ENCODE measurements at places on chromosomes 13 and 19.

DNA sequence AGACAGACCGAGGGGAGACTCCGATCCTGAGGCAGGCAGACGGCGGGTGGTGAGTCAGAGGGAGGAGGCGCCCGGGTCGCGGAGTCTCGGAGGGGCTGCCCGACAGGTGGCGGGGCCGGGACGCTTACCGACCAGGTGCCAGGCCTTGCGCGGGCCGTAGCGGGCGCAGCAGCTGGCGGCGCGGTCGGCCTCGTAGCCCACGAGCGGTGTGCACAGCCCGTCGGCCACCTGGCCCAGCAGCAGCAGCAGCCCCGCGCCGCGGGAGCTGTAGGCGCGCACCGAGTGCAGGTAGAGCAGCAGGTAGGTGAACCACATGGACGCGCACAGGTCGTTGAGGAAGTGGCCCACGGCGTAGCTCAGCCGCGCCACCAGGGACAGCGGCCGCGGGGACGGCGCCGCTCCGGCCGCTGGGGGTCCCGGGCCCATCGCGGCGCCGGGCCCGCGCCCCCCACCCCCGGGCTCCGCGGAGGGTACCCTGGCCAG is 367 bp downstream of the MFSD12 start:
- peak; percentile 58 for DNase-seq

DNA sequence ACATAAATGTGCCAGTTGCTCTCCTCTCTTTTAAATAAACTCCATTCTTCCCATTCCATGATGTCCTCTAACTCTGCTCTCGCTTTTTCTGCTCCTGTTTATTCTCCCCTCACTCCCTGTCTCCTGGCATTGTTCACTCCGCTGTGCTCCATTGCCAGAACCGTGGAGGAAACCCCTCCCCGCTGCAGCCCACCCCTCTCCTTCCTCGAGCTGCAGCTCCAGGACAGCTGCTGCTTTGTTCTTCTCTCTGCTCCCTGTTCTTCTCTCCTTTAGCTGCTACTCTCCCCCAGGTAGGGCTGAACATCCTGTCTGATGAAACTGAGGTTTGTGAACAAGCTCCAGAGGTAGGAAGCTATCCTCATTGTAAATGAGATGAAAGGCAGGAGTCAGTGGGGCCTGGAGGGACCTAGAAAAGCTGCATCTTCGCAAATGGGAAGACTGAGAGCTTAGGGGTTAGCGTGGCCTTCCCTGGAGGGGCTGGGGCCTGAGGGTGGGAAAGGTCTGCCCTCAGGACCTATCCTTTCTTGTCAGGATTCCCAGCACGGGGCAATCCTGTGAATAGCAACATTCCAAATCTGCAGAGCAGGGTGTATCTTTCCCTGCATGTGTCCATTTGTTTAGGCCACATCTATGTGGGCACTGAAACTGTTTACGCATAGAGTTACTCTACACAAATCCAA is 243.7 kb downstream of the DNAJC15 start:
- no peak for DNase-seq

DNA sequence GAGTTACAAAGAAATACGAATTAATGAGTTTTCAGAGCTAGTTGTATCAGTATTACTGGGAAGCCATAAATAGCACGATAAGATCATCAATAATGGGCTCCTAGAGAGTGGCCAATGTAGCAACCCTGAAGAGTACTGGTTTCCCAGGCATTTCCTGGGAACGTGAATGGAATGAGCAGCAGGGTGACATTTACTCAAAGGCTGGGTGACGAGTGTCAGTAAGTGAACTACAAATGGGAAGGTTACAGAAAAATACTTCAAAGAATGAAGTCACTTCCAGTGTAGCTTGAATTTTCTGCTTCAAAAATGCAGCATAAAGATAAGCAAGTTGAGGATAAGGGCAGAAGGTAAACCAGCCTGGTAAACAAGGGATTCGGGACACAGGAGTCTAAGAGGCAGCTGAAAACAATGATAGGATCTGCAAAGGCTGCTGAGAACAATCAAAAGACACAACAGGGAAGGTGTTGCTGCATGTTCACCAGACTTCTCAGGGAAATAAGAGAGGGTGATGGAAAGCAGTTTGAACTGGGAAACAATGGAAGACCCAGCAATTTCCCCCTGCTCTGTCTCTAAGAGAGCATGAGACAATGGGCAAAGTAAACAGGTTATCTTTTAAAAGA is 48.6 kb upstream of the POSTN start:
- no peak for DNase-seq

DNA sequence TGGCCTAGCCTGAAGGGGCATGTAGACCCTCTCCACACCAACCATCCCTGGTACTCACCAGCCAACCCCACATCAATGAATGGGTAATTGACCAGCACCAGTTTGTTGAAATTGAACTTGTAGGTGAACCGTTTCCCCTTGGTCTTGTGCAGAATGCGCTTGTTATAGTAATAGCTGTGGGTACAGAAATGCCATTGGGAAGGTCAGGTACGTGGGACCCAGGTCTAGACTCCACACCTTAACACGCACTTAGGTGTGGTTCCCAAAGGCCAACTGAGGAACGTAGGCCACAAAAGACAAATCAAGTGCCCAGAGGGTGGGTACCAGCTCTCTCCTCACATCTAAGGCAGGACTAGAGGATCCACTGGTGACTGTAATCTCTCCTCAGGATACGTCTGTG is 5.2 kb downstream of the ERF start:
- DNase-seq: no peak

- peak; percentile 11 for DNase-seq
These were observed 30.5 kb downstream of the ZNF701 start for GRCh38 chr19:52600639-52601024.

DNA sequence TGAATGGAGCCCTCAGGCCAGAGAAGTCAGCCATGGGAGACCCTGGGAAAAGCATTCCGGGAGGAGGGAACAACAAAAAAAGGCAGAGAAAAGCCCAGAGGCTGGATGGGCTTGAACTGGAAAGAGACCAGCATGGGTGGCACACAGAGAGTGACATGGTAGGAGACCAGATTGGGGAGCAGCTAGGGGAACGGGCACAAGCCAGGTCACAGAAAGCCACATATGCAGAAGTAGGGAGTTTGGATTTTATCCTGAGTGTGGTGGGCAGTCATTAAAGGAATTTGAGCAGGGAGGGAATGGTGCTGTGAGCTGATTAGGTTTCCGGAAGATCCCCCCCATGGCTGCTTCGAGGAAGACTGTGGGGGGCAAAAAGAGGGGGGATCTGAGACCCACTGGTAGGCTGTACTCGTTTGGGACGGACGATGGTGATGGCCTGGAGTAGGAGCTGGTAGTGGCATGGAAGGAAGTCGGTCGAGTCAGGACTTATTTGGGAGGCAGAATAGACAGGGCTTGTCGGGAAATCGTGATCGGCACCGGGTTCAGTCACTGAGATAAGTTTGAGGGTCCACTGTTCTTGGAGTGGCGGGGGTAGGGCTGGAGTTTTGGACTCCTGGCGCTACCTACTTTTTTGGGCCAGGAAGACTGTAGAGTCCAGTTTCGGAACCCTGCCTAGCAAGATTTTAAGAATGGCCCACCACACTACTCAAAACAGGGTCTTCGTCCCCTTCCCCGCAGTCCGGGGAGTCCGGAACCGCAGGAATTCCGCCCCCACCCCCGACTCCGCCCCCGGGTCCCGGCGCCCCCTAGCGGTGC is 949 bp downstream of the SERTAD1 start:
- peak; percentile 31 for DNase-seq

DNA sequence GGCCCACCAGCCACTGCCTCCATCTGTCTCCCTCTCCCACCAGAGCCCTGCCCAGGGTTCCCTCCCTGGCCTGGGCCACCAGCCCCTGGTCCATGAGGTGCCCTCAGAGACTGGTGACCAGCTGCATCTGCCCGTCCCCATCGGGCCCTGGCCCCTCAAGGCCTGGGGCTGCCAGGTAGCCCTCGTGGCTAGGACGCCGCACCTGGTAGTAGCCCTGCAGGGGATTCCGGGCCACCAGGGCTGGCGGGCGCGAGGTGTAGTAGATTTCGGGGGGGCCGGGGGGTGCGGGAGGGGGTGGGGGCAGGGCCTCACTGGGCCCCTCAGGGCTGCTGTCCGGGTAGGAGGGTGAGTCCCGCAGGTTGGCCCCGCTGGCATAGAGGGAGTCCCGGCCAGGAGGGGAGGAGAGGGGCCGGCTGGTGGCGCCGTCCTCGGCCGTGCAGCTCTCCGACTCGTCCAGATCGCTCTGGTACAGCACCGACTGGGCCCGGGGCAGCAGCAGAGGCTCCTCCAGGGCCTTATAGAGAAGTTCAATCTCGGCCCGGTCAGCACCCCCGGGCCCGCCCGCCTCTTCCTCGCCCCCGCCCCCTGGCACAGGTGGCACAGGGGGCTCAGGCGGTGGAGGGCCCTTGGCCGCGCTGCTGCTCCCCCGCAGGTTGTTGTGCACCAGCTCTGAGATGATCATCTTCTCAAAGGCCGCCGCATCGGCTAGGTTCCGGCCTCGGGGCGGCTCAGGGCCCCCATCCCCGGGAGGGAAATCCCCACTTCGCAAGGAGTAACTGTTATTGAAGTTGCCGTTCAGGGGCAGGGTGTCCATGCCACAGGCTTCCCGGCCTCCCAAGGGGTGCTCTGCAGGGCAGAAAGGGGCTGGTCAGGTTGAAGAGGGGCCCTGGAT is 14.6 kb upstream of the ASF1B start:
- no peak for DNase-seq

DNA sequence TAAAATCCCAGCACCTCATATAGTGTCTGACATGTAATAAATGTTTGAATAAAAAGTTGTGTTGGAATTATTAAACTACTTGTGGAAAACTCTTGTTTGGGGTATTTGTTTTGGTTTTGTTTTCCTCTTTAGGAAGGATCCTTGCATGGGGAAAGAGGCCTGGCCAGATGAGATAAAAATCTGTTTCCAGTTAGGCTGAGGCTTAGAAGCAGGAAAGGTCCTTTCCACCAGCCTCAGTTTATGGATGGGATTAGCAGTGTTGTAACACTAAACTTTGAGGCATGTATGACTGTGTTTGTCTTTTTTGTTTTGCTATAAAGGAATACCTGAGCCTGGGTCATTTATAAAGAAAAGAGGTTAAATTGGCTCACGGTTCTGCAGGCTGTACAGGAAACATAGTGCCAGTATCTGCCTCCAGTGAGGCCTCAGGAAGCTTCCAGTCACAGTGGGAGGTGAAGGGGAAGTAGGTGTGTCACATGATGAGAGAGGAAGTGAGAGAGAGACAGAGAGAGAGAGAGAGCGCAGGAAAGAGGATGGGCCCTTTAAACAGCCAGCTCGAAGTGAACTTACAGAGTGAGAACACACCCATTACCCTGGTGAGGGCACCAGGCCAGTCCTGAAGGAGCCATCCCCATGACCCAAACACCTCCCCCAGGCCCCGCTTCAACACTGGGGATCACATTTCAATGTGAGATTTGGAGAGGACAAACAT is 21.6 kb downstream of the SPATA13 start:
- DNase-seq: no peak

- DNase-seq: no peak
These were observed 125.3 kb downstream of the KATNAL1 start for GRCh38 chr13:30181888-30182651.

DNA sequence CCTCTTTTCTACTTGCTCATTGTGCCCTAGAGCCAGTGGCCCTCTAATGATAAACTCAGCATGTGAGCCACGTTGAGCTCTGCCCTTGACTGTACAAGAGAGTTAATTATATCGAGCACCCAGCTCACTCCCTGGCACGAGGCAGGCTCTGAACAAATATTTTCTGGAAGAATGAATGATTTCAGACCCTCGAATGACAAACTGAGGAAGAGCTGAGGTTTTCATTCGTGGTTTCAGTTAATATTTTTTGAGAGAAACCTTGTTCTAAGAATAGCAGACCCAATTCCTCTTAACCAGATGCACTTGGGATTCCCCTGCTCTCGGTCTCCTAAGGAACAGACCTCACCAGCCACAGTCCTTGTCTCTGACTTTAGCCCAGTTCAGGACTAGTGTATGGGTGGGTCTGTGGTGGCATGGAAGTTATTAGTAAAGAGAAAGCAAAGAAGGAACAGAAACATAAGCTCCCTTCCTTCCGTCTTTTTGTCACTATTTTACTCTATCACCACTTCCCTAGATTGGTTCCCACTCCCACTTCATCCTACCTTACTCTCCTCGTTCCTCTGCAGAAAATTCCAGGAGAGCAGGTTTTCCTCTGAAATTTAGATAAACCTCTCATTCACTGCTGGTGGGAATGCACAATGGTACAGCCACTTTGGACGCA is 22.1 kb upstream of the WDFY2 start:
- no peak for DNase-seq

DNA sequence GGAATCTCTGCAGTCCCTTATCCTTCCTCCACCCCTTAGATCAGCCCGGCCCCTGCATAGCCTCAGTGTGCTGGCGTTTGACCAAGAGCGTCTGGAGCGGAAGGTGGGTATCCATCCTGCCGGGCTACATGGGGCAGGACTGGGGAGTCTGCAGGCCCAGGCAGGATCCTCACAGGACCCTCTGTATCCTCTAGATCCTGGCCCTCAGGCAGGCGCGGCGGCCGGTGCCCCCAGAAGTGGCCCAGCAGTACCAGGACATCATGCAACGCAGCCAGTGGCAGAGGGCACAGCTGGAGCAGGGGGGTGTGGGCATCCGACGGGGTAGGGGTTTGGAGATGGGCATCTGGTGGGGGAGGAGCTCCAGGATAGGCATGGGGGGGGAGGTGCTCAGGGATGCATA is 8.9 kb downstream of the PODNL1 start:
- DNase-seq: no peak

- DNase-seq: no peak
These were observed 15.2 kb downstream of the THOP1 start for GRCh38 chr19:2800506-2800905.

GRCh38 chr13:43360171-43360570 is 336.8 kb downstream of the DNAJC15 start:
- no peak for DNase-seq

- DNase-seq: no peak
These were observed 25.1 kb upstream of the CEBPG start for GRCh38 chr19:33348301-33349010.

GRCh38 chr13:98052412-98052811 is 90.5 kb upstream of the FARP1 start:
- DNase-seq: no peak

GRCh38 chr13:112203614-112204013 is 136.7 kb downstream of the SOX1 start:
- no peak for DNase-seq

GRCh38 chr13:110944121-110944967 is 29.5 kb upstream of the ANKRD10 start:
- peak; percentile 74 for DNase-seq

- no peak for DNase-seq
These were observed 4.2 kb downstream of the CCDC8 start for GRCh38 chr19:46409191-46409590.

GRCh38 chr13:87130423-87130822 is 540.7 kb upstream of the SLITRK5 start:
- no peak for DNase-seq

- no peak for DNase-seq
These were observed 933 bp upstream of the UQCR11 start for GRCh38 chr19:1606138-1606651.

DNA sequence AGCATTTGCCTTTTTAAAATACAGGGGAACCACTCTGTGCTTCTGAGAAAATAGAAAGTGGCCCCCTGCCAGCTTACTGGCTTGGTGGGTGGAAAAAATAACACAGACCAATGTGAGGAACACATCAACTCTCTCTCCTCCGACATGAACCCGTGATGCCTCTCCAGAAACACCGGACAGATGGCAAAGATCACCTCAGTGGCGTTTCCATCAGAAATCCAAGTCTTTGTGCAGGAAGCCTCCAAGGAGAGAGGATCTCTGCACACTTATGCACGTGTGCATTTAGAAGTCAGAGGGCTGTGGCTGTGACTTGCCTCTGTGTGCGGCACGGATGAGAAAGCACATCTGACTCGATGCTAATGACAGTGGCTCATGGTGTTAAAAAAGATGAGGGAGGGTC is 112.3 kb upstream of the KLF12 start:
- no peak for DNase-seq

GRCh38 chr19:51600940-51601580 is 29.1 kb downstream of the SIGLEC5 start:
- no peak for DNase-seq
